Activated T-cell treated with anti-CD3 and anti-CD28 coated beads, Interleukin-2, amount 50 U/mL, for 72 hours (primary cell): ENCODE measurements at places on chromosomes 1 and 21.
A peak's percentile ranks its signal among the peaks of the same experiment; 100 is the strongest.

DNA sequence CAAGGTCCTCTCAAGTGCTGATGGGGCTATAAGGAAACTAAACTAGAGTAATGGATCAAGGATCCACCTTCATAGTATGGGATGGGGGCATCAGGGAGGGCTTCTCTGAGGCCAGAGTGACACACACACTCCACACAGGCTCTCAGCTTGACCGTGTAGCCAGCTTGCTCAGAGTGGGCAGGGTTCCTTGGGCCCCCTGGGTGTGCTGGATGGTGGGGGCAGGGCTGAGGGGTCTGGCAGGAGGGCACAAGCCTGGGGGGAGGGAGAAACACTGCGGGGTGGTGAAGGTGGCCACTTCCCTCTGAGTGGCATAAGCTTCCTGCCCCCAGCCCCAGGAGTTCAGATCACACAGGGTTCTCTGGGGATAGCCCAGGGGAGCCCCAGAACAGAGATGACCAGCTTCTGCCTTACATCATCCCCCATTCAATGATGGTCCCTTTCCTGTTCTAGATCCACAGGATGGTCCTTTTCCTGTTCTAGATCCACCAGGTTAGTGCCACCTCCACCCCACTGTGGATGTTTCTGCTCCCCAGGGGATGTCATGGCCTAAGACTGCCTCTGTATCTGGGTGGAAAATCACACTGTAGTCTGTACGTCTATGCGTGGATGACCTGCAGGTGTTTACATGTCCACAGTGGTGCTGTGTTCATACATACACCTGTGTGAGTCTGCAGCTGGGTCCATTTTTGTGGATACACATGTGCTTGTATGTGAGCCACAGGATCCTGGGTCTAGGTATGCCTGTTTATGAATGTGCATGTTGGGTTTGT, 525.0 kb downstream of the PTPRU start:
- DNase-seq, result no peak
- no peaks in the 10 kb centered on the region for H3K36me3 ChIP-seq
- H3K4me3 ChIP-seq, result no peak overlapping the region
- H3K27ac ChIP-seq, result no peak overlapping the region
- no peaks in the 10 kb centered on the region for H3K4me1 ChIP-seq
- peaks cover 18% of the 10 kb centered on the region for H3K27me3 ChIP-seq

DNA sequence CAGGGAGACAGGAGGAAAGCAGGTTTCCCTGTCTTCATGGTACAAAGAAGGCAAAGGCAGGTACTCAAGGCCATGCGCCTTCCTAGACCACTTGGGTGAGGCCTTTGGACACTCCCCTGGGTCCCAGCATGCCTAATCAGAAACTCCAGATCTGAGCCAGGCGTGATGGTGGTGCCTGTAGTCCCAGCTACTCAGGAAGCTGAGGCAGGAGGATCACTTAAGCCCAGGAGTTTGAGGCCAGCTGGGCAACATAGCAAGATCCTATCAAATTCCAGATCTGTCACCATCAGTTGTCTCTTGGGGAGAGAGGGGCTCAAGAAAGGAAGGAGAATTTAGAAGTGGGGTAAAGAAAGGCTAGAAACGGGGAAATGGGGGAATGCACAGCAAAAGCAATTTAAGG, 96.3 kb upstream of the SLC25A33 start:
- H3K4me1 ChIP-seq, result no peaks in the 10 kb centered on the region
- peaks cover 7% of the 10 kb centered on the region for H3K27me3 ChIP-seq
- H3K27ac ChIP-seq, result no peak overlapping the region
- no peak for DNase-seq

- DNase-seq, result no peak
- H3K36me3 ChIP-seq, result no peaks in the 10 kb centered on the region
- no peak overlapping the region for H3K27ac ChIP-seq
- H3K4me3 ChIP-seq, result no peak overlapping the region
Observed at GRCh38 chr1:24283326-24284155, 35.6 kb upstream of the GRHL3 start.

GRCh38 chr1:79585801-79586200, 579.3 kb upstream of the ADGRL4 start:
- H3K4me1 ChIP-seq, result no peaks in the 10 kb centered on the region
- H3K27me3 ChIP-seq, result no peaks in the 10 kb centered on the region
- DNase-seq, result no peak
- H3K27ac ChIP-seq, result no peak overlapping the region
- no peak overlapping the region for H3K4me3 ChIP-seq

- H3K27ac ChIP-seq, result no peak overlapping the region
- H3K27me3 ChIP-seq, result no peaks in the 10 kb centered on the region
- H3K4me1 ChIP-seq, result peaks cover 11% of the 10 kb centered on the region
- peaks cover 2% of the 10 kb centered on the region for H3K36me3 ChIP-seq
Observed at GRCh38 chr1:184935920-184936798, 38.1 kb downstream of the NIBAN1 start.

DNA sequence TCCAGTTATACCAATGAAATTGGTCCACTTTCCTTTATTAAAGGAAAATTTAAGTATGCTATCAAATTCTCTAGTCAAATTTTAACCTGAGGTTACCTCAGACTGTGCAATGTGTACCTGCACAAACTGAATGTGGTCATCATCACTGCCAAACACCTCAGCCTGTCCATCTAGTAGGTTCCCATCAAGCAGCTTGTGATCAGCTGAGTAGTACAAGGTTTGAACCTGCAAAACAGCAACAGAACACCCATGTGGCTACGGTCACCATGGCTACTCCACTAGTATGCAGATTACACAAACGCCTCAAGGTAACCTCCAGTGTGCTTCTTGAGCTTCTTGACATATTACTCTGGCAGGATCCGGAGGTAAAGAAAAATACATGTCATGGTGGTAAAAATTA, 11.6 kb downstream of the IVNS1ABP start:
- H3K4me3 ChIP-seq, result no peak overlapping the region
- H3K27ac ChIP-seq, result peak overlapping the region; percentile 67
- no peak for DNase-seq

- H3K27ac ChIP-seq, result no peak overlapping the region
- H3K4me3 ChIP-seq, result no peak overlapping the region
- no peak for DNase-seq
- no peaks in the 10 kb centered on the region for H3K36me3 ChIP-seq
Observed at GRCh38 chr1:104921525-104921924, 1171.8 kb downstream of the AMY1C start.

- H3K4me3 ChIP-seq, result no peak overlapping the region
- H3K27ac ChIP-seq, result no peak overlapping the region
- no peaks in the 10 kb centered on the region for H3K4me1 ChIP-seq
- no peaks in the 10 kb centered on the region for H3K36me3 ChIP-seq
- peaks cover 14% of the 10 kb centered on the region for H3K27me3 ChIP-seq
- no peak for DNase-seq
Observed at GRCh38 chr1:18008081-18008480, 99.5 kb upstream of the IGSF21 start.

- peaks cover 5% of the 10 kb centered on the region for H3K36me3 ChIP-seq
- DNase-seq, result no peak
- no peak overlapping the region for H3K4me3 ChIP-seq
Observed at GRCh38 chr1:167776151-167776550, 54.4 kb downstream of the MPZL1 start.

GRCh38 chr1:201628490-201628889, 89.6 kb downstream of the NAV1 start:
- no peaks in the 10 kb centered on the region for H3K36me3 ChIP-seq
- no peak for DNase-seq

GRCh38 chr1:43538969-43539368, 8.3 kb downstream of the PTPRF start:
- H3K36me3 ChIP-seq, result no peaks in the 10 kb centered on the region
- H3K27ac ChIP-seq, result no peak overlapping the region
- H3K4me1 ChIP-seq, result peaks cover 7% of the 10 kb centered on the region
- DNase-seq, result no peak
- H3K27me3 ChIP-seq, result peaks cover 2% of the 10 kb centered on the region

DNA sequence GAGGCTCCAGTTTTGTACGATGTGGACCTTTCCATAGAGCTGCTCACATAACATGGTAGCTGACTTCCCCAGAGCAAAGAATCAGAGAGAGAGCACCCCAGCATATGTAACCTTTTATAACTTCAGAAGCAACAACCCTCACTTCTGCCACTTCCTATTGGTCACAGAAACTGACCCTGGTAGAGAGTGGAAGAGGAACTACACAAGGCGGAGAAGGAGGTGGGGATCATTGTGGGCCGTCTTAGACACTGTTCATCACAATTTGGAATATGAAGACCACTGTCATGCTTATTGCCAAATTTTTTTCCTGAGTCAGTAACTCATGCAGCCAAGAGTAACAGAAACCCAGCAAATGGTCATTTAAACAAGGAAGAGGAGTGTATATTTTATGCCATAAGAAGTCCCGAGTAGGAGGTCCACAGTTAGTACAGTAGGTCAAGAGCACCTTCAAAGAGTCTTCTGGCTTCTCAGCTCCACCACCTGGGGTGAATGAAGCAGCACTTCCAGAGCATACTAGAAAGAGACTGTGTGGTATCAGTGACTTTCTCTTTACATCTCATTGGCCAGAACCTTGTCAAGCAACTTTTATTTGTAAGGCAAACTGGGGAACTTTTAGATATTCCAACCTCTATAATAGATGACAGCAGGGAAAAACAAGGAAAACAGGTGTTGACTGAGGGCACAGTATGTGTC, 71.8 kb downstream of the ODF2L start:
- no peaks in the 10 kb centered on the region for H3K4me1 ChIP-seq
- no peaks in the 10 kb centered on the region for H3K36me3 ChIP-seq
- DNase-seq, result no peak
- no peak overlapping the region for H3K27ac ChIP-seq

GRCh38 chr1:41639332-41639936, 155.0 kb upstream of the EDN2 start:
- no peaks in the 10 kb centered on the region for H3K36me3 ChIP-seq
- no peak overlapping the region for H3K4me3 ChIP-seq
- H3K27ac ChIP-seq, result peak overlapping the region; percentile 91

DNA sequence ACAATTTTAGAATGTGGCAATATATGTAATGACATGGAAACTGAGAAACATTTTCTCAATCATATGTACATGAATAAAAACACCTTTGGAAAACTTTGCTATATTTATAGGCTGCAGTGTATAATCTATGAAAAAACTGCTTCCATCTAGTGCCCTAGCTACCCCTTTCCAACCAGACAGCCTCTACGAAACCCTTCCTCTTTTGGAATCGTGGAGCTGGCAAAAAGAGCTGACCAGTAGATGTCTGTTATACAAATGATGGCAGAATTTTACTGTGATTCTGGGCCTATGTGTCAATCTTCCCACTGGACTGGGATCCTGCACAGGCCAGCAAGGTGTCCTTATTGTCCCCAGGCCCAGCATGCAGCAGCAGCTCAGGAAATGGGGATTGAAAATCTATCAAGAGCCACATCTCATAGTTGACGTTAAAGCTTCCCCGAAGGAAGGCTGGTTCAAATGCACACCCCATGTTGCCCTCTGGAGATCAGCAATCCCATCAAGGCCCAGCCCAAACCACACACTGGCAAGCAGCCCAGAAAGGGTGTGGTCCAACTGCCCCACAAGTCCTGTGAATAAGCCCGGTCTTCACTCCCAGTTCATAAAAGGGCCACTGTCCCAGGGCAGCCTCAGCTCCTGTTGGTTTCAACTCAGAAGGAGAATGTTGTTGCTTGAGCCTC, 8.8 kb upstream of the FAM20B start:
- no peak overlapping the region for H3K4me3 ChIP-seq
- H3K27me3 ChIP-seq, result peaks cover 15% of the 10 kb centered on the region
- DNase-seq, result no peak
- no peak overlapping the region for H3K27ac ChIP-seq
- no peaks in the 10 kb centered on the region for H3K4me1 ChIP-seq

GRCh38 chr1:226965581-226966440, 25.7 kb downstream of the COQ8A start:
- H3K27ac ChIP-seq, result no peak overlapping the region
- H3K27me3 ChIP-seq, result no peaks in the 10 kb centered on the region
- peaks cover 12% of the 10 kb centered on the region for H3K4me1 ChIP-seq
- H3K36me3 ChIP-seq, result peaks cover 12% of the 10 kb centered on the region
- no peak overlapping the region for H3K4me3 ChIP-seq

DNA sequence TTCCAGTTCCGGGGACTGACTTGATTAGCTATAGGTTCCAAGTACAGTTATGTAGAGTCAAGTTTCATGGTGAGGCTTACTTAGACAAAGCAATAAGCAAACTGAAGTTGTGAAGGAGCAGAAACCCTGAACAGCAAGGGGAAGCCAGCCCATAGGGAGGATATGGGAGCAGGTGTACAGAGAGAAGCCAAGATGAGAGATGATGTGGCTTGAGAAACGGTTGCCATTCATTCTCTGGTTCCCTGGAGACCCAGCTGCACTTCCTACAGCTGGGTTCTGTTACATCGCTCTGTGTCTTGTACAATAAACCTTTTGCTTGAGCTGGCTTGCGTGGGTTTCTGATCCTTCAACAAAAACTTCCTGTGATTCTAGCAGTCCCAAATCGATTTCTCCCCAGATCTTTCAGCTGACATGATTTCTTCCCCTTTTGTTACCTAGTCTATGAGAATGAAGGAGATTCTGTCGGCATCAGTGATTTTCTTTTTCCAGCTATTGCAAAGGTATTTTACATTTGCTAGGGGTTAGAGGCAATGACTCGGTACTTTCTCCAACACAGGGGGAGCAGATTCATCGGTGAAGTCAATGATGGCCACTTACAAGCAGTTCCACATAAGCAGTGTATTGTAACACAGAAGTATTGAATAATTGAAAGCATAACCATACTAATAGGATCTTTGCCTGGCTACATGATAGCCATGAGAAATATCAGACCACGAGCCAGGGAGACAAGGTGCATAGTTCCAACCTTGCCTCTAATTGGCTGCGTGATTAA, 67.3 kb downstream of the URB2 start:
- peaks cover 22% of the 10 kb centered on the region for H3K27me3 ChIP-seq
- H3K4me1 ChIP-seq, result peaks cover 58% of the 10 kb centered on the region
- H3K36me3 ChIP-seq, result no peaks in the 10 kb centered on the region
- no peak overlapping the region for H3K4me3 ChIP-seq
- no peak overlapping the region for H3K27ac ChIP-seq

- H3K27ac ChIP-seq, result no peak overlapping the region
- no peaks in the 10 kb centered on the region for H3K36me3 ChIP-seq
- no peak for DNase-seq
- H3K4me1 ChIP-seq, result no peaks in the 10 kb centered on the region
Observed at GRCh38 chr1:70807088-70807664, 240.4 kb downstream of the PTGER3 start.

DNA sequence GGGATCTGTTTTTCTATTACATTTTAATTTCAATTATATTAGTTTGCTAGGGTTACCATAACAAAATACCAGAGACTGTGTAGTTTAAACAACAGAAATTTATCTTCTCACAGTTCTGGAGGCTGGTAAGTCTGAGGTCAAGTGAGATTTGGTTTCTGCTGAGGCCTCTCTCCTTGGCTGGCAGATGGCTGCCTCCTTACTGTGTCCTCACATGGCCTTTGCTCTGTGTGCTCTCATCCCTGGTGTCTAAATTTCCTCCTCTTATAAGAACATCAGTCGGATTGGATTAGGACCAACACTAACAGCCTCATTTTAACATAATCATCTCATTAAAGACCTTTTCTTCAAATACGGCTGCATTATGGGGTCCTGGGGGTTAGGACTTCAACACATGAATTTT, 195.2 kb upstream of the CHODL start:
- H3K36me3 ChIP-seq, result no peaks in the 10 kb centered on the region
- H3K27ac ChIP-seq, result no peak overlapping the region
- no peaks in the 10 kb centered on the region for H3K27me3 ChIP-seq
- DNase-seq, result no peak
- no peaks in the 10 kb centered on the region for H3K4me1 ChIP-seq
